Left lung (tissue), 14 donors: ENCODE measurements at places on chromosomes 12 and 14. TPM values are rescaled to one million over a fixed set of nuclear protein-coding genes. Genes with fewer than 3 reads are reported as not detected.

DNA sequence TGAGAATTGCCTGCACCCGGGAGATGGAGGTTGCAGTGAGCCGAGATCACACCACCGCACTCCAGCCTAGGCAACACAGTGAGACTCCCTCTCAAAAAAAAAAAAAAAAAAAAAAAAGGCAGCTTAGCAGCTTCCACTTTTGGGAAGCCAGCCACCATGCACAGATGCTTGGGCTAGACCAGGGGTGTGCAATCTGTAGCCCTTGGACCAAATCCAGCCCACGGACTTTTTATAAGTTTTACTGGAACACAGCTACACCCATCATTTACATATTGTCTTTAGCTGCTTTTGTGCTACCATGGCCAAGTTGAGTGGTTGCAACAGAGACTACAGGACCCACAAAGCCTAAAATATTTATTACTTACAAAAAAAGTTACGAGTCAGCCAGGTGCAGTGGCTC, 6.7 kb downstream of the CIT start:
- H3K4me3 ChIP-seq: no peak overlapping the region
- no peak overlapping the region for H3K27ac ChIP-seq
- no peaks in the 10 kb centered on the region for H3K27me3 ChIP-seq
- DNase-seq: no peak

The PNMA1 gene
- total RNA-seq: 30.8 TPM

The TGFB3 gene
- total RNA-seq: 34.5 TPM

DNA sequence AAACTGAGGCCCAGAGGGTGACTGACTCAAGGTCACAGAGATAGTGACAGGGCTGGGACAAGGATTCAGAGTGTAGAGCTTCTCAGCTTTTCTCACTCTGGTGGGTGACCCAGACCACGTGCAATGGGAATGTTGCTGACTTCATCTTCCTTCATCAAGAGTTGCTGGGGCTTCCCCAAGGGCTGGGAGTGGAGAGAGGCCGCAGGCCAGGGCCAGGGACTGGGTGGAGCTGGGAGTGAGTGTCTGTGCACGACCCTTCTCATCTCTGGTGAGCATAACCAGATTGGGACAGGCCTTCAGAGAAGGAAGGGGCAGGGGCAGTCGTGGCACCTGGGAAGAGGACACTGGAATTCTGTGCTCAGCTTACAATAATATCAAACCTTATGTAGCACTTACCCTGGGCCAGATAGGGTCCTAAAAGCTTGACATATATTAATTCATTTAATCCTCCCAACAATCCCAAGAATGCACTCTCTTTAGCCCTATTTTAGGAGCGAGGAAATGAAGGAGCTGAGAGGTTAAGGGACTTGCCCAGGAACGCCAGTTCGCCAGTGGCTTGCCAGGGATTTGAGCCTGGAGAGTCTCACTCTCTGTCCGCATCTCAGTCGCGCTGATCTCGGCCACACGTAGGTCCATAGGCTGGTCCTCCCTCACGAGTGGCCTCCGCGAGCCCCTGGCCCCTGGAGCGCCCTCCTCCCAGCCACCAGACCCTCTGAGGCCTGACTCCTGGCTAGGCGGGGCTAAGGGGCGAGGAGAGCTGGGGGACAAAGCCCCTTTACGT, 15.8 kb downstream of the KRT18 start:
- no peaks in the 10 kb centered on the region for H3K4me1 ChIP-seq
- H3K36me3 ChIP-seq: no peaks in the 10 kb centered on the region
- no peak overlapping the region for H3K4me3 ChIP-seq
- DNase-seq: no peak
- no peak overlapping the region for H3K27ac ChIP-seq
- H3K27me3 ChIP-seq: peaks cover 36% of the 10 kb centered on the region

DNA sequence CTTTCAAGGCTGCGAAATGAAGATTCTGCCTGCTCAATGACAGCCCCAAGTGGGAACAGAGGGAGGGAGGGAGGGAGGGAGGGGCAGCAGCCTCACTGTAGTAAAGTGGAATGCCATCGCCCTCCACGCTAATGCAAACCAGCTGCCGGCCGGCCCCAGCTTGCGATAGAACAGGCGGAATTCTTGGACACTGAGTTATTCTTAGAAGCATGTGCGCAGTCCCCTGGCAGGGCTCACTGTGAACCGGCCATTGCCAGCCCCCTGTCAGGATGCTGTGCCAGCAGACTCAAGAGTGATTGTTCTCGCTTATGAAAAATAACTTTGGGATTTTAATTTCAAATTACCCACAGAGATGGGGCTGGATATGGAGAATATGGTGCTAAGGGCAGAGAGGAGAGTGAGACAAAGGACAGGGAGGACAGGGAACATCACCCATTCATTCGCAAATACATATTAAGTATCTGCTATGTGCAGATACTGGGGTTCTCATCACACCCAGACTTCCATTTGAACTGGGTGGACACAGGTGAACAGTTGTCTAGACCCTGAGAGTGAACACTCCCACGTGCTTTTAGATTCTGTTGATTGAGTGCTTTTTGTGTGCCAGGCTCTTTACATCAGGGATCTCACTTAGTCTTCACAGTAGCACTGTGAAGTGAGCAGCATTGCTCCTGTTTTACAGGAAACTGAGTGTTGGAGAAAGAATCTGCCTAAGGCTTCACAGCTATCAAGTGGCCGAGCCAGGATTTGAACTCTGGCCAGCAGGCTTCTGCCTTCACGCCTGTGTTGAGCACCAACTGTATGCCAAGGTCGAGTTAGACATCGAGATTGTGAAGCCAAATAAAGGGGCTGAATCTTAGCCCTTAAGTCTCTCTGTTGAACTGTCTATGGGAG, 192.9 kb downstream of the C12orf75 start:
- H3K36me3 ChIP-seq: no peaks in the 10 kb centered on the region
- peaks cover 3% of the 10 kb centered on the region for H3K4me1 ChIP-seq
- no peak overlapping the region for H3K4me3 ChIP-seq
- H3K27ac ChIP-seq: no peak overlapping the region
- no peaks in the 10 kb centered on the region for H3K27me3 ChIP-seq

DNA sequence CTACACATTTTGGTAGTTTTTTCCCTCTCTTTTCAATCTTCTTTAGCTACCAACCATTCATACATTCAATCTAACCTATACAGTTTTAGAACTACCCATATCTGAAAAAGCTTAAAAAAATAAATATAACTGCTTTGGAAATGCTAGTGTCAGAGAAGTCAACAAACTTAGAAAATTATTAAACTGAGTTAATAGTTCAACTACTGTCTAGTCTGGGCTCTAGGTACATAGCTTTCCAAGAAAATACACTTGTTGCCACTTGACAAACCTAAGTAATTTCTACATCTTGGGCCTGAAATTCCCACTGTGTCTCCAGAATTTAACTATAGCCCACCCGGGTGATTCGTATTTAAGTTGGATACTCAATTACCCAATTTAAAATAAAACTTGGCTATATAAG, 22.1 kb downstream of the GTF2A1 start:
- H3K27ac ChIP-seq: no peak overlapping the region
- no peaks in the 10 kb centered on the region for H3K4me1 ChIP-seq
- H3K27me3 ChIP-seq: no peaks in the 10 kb centered on the region
- no peak for DNase-seq
- H3K36me3 ChIP-seq: no peaks in the 10 kb centered on the region

- no peaks in the 10 kb centered on the region for H3K36me3 ChIP-seq
- no peak for DNase-seq
- no peaks in the 10 kb centered on the region for H3K27me3 ChIP-seq
- no peak overlapping the region for H3K4me3 ChIP-seq
- H3K4me1 ChIP-seq: no peaks in the 10 kb centered on the region
- H3K27ac ChIP-seq: no peak overlapping the region
Measured at GRCh38 chr12:66804563-66804974, 125.7 kb upstream of the GRIP1 start.

The MFAP5 gene
- 12.0 TPM for total RNA-seq

DNA sequence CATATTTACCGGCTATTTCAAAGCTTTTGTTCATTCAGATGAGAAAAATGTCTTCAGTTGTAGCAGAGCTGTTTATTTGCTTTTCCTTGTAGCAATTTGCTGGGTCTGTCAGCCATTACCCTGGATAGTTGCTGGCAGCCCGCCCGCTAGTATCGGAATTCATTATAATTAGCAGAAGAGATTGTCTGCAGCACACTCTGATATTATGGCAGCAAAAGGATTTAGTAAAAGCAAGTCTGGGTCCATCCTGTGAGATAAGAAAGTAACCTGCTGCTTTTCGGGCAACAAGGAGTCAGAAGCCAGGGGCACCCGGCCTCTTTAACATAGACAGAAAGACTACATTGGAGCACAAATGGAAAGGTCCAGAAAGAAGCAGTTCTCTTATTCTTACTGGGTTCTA, 6.1 kb upstream of the SLC35E3 start:
- no peaks in the 10 kb centered on the region for H3K36me3 ChIP-seq
- H3K27ac ChIP-seq: no peak overlapping the region
- H3K27me3 ChIP-seq: no peaks in the 10 kb centered on the region
- no peak for DNase-seq
- H3K4me1 ChIP-seq: peaks cover 8% of the 10 kb centered on the region

The SPTB gene
- 2.6 TPM for total RNA-seq

GRCh38 chr14:50501642-50502041, 30.7 kb downstream of the MAP4K5 start:
- H3K36me3 ChIP-seq: no peaks in the 10 kb centered on the region
- no peak overlapping the region for H3K4me3 ChIP-seq
- H3K27me3 ChIP-seq: no peaks in the 10 kb centered on the region
- H3K4me1 ChIP-seq: no peaks in the 10 kb centered on the region
- no peak overlapping the region for H3K27ac ChIP-seq
- DNase-seq: no peak

The PLBD1 gene
- 44.8 TPM for total RNA-seq

The OTX2 gene
- not detected for total RNA-seq

DNA sequence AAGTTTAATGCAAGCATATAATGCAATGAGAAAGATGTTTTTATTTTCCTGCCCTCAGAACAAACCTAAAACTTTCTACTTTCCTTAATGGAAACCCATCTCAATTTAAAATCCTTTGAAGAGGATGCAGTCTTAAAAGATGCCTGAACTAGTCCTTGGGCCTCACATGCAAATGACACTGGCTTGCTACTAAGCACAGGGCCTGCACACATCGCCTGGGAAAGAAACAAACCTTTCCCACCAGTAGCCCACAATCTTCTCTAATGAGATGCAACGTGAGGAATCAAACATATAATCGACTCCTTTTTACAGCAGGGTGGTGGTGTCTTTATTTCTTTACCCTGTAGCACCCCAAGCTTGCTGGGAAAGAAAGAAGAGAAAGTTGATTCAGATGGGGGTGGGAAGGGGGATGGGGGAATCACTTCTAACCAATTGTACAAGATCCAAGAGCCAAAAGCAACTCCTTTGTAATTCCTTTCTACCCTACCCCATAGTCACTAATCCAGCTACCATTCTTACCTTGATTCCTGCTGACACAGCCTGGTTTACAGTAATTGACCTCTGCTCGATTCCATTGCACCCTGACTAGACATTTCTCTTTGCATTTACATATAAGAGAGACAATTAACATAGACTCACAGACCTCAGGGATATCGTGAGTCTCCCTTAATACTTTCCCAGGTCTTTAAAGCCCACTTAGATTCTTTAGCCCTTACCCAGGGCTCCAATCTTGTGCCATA, 69.5 kb upstream of the FERMT2 start:
- H3K27ac ChIP-seq: no peak overlapping the region
- no peaks in the 10 kb centered on the region for H3K4me1 ChIP-seq
- DNase-seq: no peak
- H3K27me3 ChIP-seq: no peaks in the 10 kb centered on the region

DNA sequence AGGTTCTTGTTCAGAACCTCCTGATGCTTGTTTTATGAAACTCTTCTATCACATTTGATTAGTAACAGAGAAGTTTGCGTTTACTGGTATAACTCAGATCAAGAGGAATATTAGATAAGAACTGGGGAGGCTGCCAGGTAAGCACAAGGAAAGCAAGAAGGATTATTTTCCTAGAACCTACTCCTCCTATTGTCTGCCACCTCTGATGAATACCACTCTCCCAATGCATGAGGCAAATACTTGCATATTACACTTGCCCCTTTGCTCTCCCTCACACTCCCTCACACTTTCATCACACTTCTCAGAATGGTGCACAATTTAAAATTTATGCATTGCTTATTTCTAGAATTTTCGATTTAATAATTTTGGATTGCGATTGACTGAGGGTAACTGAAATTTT, 43.6 kb downstream of the LIN7A start:
- DNase-seq: no peak
- no peak overlapping the region for H3K27ac ChIP-seq
- H3K4me3 ChIP-seq: no peak overlapping the region
- no peaks in the 10 kb centered on the region for H3K4me1 ChIP-seq
- H3K36me3 ChIP-seq: no peaks in the 10 kb centered on the region

- no peak for DNase-seq
- peaks cover 5% of the 10 kb centered on the region for H3K27me3 ChIP-seq
- no peak overlapping the region for H3K27ac ChIP-seq
Measured at GRCh38 chr12:98817742-98818141, 172.7 kb downstream of the APAF1 start.

The GEMIN2 gene
- 10.4 TPM for total RNA-seq

- no peaks in the 10 kb centered on the region for H3K4me1 ChIP-seq
- no peaks in the 10 kb centered on the region for H3K36me3 ChIP-seq
- H3K27me3 ChIP-seq: no peaks in the 10 kb centered on the region
- peak; percentile 29 for DNase-seq
Measured at GRCh38 chr12:130436741-130437501, 99.2 kb downstream of the PIWIL1 start.

- no peaks in the 10 kb centered on the region for H3K36me3 ChIP-seq
- H3K27me3 ChIP-seq: no peaks in the 10 kb centered on the region
- no peaks in the 10 kb centered on the region for H3K4me1 ChIP-seq
- H3K27ac ChIP-seq: no peak overlapping the region
Measured at GRCh38 chr12:39003541-39004155, 98.3 kb upstream of the CPNE8 start.

The AJUBA gene
- total RNA-seq: 37.9 TPM

The HOTAIR gene
- not detected for total RNA-seq

GRCh38 chr12:113405694-113406093, 2.0 kb upstream of the SDS start:
- H3K36me3 ChIP-seq: no peaks in the 10 kb centered on the region
- no peak for DNase-seq
- no peaks in the 10 kb centered on the region for H3K4me1 ChIP-seq
- peaks cover 13% of the 10 kb centered on the region for H3K27me3 ChIP-seq

The VDR gene
- total RNA-seq: 32.1 TPM

The C14orf39 gene
- total RNA-seq: not detected

GRCh38 chr12:5505751-5506150, 73.8 kb downstream of the NTF3 start:
- no peak overlapping the region for H3K27ac ChIP-seq
- DNase-seq: no peak
- no peak overlapping the region for H3K4me3 ChIP-seq

The FIGNL2 gene
- 0.58 TPM for total RNA-seq

DNA sequence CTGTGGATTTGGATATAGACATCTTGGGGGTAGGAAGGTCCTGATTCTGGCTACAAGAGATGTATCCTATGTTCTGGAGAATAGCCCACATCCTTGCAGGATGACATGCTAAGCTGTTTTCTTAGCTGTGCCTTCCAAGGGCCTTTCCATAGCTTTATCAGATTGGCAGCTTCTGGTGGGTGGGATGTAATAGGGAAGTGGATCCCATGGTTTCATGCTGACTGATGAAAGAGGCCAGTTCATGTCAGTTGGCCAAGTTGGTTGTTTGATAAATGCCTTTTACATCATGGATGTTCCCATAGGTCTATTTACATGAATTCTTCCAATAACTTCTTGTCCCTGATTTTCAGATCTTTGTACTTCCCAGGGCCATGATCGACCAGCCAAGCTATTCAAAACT, 169.1 kb upstream of the RMST start:
- H3K27ac ChIP-seq: no peak overlapping the region
- H3K27me3 ChIP-seq: no peaks in the 10 kb centered on the region
- H3K36me3 ChIP-seq: no peaks in the 10 kb centered on the region
- no peak overlapping the region for H3K4me3 ChIP-seq
- DNase-seq: no peak
